Glomerular endothelial cell (primary cell): ENCODE measurements at places on chromosomes 2 and 18.

GRCh38 chr2:19801367-19802080 is 100.3 kb downstream of the TTC32 start:
- DNase-seq, result peak; percentile 75

DNA sequence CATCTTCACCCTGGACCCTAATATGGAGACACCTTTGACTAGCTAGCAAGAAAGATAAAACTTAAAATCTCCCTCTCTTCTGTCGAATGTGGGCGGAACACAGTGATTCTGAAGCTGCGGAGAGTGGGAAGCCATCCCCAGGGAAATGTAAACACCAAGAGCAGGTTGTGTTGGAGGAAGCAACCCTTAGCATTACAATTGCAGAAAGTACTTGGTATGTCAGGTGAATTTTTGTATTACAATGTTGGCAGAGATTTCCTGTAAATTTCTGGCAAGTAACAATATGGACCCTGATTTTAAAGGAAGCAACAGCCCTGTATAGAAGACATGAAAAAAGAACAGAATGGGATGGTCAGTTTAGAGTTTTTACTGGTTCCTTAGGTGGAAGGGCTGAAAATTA is 35.8 kb downstream of the TSN start:
- DNase-seq, result no peak

GRCh38 chr2:226655871-226656270 is 143.7 kb downstream of the IRS1 start:
- DNase-seq, result no peak

DNA sequence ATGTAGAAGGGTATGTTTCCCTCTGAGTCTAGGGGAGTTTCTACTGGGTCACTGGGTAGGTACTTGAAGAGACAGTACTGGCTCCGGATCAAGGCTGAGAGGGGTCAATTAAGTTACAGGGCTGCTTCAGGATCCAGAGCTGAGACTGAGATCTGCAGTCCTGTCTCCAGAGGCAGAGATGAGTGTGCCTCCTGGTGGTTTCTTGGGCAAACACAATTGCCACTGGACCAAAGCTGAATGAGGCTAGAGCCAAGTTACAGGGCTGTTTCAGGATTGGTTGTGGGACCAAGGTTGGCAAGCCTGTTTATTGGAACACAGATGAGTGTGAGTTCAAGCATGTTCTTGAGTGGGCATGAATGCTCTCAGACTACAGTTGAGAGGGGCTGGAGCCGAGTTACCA is 157.9 kb downstream of the ADCYAP1 start:
- DNase-seq, result no peak

- DNase-seq, result no peak
Observed at GRCh38 chr2:120667981-120668380, 67.7 kb upstream of the GLI2 start.

GRCh38 chr18:1018181-1018681 is 113.6 kb downstream of the ADCYAP1 start:
- no peak for DNase-seq

- DNase-seq, result no peak
Observed at GRCh38 chr2:236631281-236631855, 61.7 kb downstream of the ACKR3 start.

DNA sequence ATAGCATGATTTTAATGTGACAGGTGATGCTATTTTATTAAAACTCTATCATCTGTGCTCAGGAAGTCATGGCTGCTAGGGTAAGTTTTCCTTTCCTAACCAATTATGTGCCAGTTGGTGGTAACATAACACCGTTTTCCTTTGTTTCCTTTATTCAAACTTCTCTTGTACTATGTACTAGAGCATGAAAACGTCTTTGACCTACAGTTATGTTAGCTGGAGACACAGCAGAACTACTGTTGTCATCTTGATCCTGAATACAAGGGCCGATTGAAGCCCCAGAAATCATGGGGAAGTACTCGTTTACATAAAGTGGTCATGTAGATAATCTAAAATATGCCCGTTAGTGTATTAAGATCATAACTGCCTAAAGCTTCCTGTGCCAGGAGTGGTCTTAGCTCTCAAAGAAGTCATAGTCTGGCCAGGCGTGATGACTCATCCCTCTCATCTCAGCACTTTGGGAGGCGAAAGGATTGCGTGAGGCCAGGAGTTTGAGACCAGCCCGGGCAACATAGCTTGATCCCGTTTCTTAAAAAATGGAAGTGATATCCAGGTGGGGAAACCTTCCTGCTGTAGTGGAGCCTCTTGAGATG is 20.5 kb downstream of the NEDD4L start:
- DNase-seq, result no peak

- DNase-seq, result no peak
Observed at GRCh38 chr2:217801115-217801531, 201.7 kb downstream of the TNS1 start.

- DNase-seq, result no peak
Observed at GRCh38 chr2:138829326-138829919, 49.2 kb upstream of the NXPH2 start.

DNA sequence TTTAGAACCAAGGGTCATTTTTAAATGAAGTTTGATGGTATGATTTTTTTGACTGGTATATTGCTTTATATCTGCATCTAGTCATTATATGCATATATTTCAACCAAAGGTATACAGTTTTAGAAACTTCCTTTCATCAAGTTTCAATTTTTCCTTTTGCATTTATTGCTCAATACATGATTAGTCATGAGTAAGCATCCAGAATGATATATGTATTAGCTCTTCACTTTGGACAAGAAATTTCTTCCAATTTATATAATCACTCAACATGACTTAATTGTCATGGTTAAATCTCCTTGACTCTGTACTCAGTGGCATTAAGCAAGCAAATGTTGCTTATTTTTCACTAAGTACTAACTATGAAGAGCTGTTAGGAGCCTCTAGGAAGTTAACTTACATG is 123.6 kb downstream of the PLCL1 start:
- DNase-seq, result no peak

GRCh38 chr18:74204526-74205152 is 56.3 kb downstream of the TIMM21 start:
- DNase-seq, result no peak

DNA sequence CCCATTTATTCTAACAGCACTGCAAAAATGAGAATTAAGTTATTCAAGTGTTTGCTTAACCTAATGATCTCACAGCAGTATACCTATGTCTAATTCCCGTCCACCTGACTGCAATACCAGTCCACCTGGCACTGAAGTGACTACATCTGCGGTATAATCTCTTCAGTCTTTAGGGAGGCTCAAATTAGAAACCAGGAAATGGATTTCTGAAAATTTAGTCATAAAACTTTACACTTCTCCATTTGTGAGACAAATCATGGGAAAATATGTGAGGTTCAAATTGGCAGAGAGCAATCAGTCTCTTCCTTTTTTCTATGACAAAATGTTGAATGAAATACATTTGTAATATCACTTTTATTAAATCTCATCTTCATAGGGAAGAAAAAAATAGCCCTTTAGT is 33.0 kb downstream of the FTCDNL1 start:
- DNase-seq, result no peak

GRCh38 chr2:166413255-166413654 is 37.5 kb upstream of the SCN9A start:
- no peak for DNase-seq

- DNase-seq, result no peak
Observed at GRCh38 chr2:241540401-241540770, 18.2 kb upstream of the BOK start.

- DNase-seq, result no peak
Observed at GRCh38 chr2:230583581-230583980, 129.1 kb upstream of the CAB39 start.

GRCh38 chr2:205628422-205628821 is 53.9 kb upstream of the NRP2 start:
- DNase-seq, result no peak

- DNase-seq, result no peak
Observed at GRCh38 chr18:24014062-24014985, at the start of gene TTC39C. Gene TTC39C (plus strand): TSS chr18:24014754. CDS start chr18:24014872, 118 bp downstream.

DNA sequence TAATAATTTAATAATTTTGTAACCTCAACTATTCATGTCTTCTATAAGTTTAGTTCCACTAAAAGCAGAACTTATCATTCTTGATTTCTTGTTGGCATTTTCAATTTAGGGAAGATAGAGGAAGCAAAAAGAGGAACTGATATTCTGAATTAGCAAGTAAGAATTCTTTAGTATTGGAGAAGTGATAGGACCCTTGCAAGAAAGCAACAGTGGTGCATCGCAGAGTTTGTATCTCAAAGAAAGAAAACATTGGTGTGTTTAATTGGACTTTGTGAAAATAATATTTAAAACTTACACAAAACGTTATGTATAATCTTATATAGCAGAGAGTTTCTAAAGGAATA is 36.5 kb upstream of the TNFRSF11A start:
- no peak for DNase-seq

- no peak for DNase-seq
Observed at GRCh38 chr18:10059610-10060468, 146.0 kb downstream of the VAPA start.

DNA sequence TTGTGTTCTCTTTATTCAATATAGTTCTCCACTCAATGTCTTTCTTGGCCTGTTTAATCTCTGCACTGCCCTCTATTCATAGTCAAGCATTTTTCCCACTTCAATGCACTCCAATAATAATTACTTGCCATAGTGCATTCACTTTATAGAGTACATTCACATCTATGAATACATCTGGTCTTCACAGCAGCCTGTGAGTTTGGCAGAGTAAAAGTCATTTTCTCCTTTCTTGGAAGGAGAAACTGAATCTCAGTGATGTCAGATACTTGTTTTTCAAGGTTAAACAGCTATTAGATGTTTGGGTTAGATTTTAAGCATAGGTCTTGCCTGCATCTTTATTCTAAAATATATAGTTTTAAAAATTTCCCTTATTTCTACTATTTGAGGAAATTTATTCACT is 373.2 kb downstream of the TRIB2 start:
- DNase-seq, result no peak

DNA sequence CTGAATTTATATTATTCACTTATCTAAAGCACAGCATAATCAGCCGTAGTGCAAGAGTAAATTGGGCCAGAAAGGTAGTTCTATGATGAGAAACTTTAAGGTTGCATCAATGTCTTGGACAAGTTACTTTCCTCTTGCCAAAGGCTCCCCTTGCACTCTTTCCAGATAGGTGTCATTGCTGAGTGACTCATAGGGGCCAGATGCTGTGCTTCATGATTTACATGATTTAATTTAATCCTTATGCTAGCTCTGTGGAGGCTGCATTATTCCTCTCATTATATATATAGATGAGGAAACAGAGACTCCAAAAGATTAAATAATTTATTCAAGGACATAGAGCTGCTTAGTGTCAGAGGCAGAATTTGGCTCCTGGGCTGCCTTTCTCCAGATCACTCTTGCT is 5.0 kb downstream of the CFAP221 start:
- no peak for DNase-seq

- no peak for DNase-seq
Observed at GRCh38 chr18:54296062-54296461, 26.7 kb downstream of the POLI start.

- DNase-seq, result no peak
Observed at GRCh38 chr2:118431165-118431517, 342.9 kb downstream of the INSIG2 start.

DNA sequence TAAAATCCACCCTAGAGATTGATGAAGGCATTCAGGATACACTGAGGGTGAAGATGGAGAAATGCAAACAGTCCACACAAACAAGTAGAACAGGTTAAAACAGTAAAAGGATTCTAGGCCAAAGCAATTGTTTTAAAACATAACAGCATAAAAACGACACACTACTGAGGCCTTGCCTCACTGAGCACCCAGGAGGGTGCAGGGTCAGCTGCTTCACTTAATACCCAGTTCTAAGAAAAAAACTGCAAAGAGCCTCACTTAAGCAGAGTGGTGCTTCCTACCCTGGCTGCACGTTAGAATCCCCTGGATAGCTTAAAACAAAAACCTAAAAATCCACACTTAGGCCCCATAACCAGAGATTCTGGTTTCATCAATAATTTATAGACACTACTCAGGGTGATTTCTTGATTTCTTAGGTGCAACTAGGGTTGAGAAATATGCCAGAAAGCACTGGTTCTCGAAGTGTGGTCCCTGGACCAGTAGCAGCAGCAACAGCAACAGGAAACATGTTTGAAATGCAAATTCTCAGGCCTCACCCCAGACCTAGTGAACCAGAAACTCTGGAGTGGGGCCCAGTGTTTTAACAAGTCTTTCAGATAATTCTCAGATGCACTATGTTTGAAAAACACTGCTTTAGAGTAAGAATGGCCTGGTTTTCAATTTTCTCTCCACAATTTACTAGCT is 279.1 kb downstream of the ZEB2 start:
- DNase-seq, result no peak

DNA sequence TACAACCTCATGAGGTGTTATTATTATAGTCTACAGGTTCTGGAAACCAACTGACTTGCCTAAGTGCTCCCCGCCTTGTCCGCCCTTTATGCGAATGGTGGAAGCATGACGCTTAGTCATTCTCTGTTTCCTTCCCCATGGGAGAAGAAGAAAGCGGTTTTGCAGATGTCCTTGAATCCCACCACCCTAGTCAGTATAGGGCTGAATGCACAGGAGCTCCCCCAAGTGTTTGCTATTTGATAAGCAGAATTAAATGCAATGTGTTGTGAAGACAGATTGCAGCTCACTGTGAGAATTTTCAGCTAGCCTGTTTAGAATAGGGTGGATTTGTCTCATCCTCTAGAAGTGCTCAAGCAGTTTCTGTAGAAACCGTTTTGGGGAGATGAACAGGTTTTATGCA is 652.0 kb downstream of the DCC start:
- no peak for DNase-seq

GRCh38 chr2:11850082-11850481 is 103.7 kb downstream of the LPIN1 start:
- no peak for DNase-seq

- no peak for DNase-seq
Observed at GRCh38 chr18:58367425-58368140, 261.3 kb downstream of the ALPK2 start.

DNA sequence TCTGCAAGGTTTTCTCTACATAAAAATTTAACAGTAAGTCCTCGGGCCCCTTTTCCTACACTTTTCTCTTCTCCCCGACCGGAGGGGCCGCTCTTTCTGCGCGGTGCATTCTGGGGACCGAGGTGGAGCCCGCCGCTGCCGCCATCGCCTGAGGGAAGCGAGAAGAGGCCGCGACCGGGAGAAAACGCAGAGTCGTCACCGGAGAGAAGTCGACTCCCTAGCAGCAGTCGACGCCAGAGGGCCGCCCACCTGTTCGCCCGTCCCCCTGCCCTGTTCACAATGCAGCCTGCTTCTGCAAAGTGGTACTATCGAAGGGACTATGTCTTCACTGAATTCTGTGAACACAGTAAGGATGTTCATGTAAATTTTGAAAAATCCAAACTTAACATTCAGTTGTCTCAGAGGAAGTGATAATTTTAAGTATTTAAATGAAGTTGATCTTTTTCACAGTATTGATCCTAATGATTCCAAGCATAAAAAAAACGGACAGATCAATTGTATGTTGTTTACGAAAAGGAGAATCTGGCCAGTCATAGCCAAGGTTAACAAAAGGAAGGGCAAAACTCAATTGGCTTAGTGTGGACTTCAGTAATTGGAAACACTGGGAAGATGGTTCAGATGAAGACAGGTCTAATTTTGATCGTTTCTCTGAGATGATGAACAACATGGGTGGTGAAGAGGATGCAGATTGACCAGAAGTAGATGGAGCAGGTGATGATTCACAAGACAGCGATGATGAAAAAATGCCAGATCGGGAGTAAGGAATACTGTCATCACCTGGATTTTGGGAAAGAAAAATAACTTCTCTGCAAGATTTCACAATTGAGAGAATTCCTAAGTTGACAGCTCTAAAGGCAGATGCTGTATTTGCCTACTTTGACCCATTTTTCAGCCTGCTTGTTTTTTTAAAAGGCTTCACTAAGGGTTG is 55.8 kb downstream of the ASXL2 start:
- DNase-seq, result no peak

GRCh38 chr18:63000839-63001238 is 285.5 kb downstream of the PHLPP1 start:
- no peak for DNase-seq
